Cardiac fibroblast (primary cell): ENCODE measurements at places on chromosomes 4 and X.

- no peak for DNase-seq
Measured at GRCh38 chr4:111793433-111794091, 351.7 kb upstream of the FAM241A start.

DNA sequence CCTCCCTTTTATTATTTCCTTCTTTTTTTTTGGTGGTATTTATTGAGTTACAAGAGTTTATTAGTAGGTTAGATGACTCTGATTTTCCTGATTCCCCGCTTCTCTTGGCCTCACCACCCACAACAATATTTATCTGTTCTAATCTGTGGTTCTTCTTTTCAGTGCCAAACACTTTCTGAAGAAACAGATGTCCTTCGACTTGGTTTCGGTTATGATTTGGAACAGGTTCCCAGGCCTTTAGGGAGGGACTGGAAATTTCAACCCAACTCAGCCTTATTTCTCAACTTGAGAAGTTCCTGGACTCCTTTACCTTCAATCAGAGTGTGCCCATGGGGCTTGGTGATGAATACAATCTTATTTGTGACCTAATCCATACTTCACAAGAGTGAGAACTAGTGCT lies 108.1 kb downstream of the UCHL1 start:
- DNase-seq: no peak

GRCh38 chr4:5755679-5756078 lies 44.7 kb downstream of the EVC start:
- DNase-seq: no peak

DNA sequence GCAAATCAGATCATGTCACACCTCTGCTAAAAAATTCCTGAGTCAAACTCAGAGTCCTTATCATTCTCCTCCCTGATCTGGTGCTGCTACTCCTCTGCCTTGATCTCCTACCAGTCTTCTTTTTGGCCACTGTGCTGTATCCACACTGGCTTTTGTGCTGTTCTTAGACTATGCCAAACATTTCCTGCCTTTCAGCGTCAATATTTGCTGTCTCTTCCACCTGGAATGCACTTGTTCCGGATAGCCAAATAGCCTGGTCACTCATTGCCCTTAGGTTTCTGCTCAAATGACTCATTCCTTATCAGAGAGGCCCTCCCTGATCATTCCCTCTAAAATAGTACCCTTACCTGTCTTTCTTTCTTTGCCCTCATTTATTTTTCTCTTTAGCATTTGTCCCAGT lies 24.4 kb upstream of the RP2 start:
- DNase-seq: no peak

DNA sequence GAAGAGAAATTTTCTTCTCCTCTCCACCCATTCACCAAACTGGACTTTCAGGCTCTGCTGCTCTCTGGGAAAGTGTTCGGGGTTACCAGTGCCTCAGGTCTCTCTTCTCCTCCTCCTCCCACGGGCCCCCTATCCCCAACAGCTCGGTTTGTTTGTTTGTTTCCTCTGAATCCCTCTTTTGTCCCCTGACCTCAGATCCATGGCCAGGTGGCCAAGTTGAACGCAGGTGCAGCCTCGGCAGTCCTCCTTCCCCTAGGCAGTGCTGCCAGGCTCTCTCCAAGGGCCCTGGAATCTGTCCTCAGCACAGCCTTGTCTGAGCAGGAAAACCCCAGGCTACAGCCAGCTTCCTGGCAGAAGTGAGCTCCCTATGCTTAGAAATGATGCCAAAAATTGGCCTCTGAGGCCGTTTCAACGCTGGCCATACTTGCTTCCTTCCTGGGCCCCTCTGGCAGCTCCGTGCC lies 60.0 kb downstream of the FHDC1 start:
- peak; percentile 24 for DNase-seq

GRCh38 chr4:11487868-11488544 lies 59.3 kb upstream of the HS3ST1 start:
- DNase-seq: no peak

- DNase-seq: no peak
Measured at GRCh38 chr4:79210636-79211049, 115.2 kb downstream of the NAA11 start.

GRCh38 chr4:147049946-147050345 lies 104.3 kb upstream of the TTC29 start:
- no peak for DNase-seq

GRCh38 chr4:134848681-134849080 lies 647.1 kb upstream of the PABPC4L start:
- DNase-seq: no peak

- no peak for DNase-seq
Measured at GRCh38 chr4:149838036-149838435, 22.4 kb upstream of the IQCM start.

DNA sequence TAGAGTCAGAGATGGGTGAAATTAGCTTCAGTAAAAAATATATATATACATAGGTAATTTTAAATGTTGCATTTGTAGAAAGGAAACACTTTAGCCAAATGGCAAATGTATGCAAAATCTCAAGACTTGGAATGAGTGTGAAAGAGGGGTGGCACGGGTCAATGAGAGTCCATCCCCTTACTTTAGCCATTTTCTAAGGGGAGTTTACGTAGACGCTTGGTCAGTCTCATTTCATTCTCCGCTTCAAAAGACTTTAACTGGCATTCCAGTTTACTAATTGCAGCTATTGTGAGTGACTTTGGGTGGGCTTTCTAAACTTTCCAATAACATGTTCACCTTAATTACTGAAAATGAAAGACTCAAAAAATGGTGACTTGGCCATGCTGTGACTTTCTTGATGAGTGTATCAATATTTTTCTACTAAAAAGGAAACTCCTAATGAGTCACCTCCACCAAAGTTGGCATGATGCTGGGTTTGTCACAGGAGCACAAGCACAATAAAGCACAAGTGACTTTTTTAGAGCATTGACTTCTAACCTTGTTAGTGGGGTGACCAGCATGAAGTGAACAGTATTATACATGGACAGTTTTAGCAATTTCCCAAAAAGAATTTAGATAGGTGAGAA lies 356.0 kb upstream of the RASGEF1B start:
- DNase-seq: no peak

DNA sequence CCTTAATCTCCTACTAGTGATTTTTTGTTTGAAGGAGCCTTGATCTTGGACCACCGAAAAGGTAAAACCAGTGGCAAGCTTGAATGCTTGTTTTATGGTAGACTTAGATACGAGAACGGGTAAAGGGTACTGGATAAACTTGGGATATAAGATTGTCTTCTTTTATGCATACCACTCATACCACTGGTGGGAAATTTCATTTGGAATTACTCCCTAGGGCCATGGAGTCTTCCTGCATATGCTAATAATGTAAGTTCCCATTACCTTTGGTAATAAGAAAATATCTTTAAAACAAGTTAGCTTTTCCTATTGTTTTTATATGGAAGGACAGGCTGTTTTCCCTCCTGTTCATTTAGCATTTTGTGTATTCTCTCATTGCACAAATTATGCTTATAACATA lies 11.7 kb downstream of the SMARCAD1 start:
- no peak for DNase-seq

GRCh38 chr4:107187091-107187490 lies 151.0 kb upstream of the DKK2 start:
- no peak for DNase-seq

- DNase-seq: no peak
Measured at GRCh38 chr4:795726-796119, 30.2 kb downstream of the CPLX1 start.

- DNase-seq: no peak
Measured at GRCh38 chrX:65601126-65601525, 66.3 kb upstream of the MSN start.

- no peak for DNase-seq
Measured at GRCh38 chr4:182897601-182898478, 19.3 kb downstream of the DCTD start.

- no peak for DNase-seq
Measured at GRCh38 chr4:2734612-2735011, 21.5 kb downstream of the TNIP2 start.

DNA sequence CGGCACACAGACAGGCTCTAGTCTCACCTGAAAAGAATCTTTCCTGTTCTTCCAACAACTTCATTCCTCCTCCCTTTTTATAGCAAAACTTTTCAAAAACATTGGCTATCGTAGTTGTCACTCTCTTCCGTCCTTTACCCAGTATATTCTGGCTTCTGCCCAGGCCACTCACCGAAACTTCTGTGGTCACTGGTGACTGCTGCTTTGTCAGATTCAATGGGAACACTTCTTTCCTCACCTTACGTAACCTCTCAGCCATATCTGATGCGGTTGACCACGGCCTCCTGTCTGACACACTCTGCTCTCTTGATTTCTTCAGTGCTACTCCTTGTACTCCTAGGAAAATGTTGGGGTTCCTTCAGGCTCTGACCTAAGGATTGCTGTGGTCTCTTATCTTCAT lies 9.2 kb upstream of the RNF150 start:
- DNase-seq: peak; percentile 13

GRCh38 chr4:53039741-53040458 lies 177.8 kb downstream of the RASL11B start:
- no peak for DNase-seq

- DNase-seq: no peak
Measured at GRCh38 chr4:126959056-126959745, 673.6 kb upstream of the INTU start.

DNA sequence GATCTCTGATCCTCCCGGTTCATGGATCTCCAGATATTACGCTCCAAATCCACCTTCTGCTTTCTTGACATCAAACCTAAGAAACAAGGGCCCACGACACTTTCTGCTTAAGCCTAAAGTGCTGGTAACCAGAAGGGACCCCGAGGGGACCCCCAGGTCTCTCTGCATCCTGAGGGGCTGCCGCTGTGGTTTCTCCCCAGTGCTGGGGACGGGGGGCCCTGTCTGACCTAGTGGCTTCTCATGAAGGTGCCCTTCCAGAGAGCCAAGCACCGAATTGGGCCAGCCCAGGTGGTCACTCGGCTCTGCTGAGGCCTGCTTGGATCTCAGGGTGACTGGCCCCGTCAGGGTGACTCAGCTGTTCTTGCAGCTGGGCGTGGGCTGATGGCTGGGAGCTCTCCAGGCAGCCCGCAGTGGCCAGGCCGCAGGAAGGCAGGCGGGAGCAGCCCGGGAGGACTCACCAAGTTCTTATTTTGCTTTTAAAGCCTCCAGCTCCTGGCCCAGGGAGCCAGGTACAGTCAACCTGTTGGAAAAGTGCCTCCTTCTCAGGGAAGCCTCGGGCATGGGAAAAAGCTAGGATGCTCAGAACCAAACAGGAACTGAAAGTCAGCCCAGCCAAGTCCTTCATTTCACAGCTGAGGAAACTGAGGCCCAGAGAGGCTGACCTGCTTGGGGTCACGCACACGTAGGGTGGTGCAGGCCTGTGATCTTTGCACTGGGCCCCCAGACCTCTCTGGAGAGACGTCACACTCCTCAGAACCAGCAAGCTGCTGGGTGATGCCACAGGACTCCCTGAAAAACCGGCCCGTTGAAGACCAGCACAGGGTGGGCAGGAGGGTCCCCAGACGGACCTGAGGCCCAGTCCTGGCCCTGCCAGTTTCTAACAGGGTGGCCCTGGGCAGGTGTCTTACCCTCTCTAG lies 16.7 kb downstream of the BLOC1S4 start:
- peak; percentile 93 for DNase-seq

DNA sequence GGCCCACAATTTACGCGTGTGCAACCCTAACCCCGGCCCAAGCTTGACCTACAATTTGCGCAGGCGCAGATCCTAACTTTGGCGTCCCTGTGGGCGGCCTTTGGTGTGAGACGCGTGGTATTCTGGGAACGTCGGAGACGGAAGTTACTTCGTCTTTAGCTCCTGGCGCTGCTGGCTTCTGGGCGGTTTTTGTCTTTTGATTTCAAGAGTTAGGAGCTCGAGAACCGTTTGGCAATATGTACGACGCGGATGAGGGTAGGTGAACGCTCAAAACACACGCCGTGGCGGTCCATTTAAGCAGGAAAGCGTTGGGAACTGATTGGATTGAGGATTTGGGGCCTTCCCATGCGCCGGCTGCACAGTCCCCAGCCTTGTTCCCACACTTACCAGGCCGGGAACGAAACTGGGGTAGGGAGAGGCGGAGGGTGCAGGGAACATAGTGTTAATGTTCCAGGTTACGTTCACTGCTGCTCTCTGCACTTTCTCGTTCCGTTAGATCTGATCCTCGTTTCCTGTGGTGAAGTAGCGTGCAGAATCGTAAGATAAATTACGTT lies at the start of gene POLR2B:
TSS of gene POLR2B (plus strand) at position 147 of the 554 bp plus-strand sequence. CDS start at position 237, 90 bp downstream.
- DNase-seq: peak; percentile 96

DNA sequence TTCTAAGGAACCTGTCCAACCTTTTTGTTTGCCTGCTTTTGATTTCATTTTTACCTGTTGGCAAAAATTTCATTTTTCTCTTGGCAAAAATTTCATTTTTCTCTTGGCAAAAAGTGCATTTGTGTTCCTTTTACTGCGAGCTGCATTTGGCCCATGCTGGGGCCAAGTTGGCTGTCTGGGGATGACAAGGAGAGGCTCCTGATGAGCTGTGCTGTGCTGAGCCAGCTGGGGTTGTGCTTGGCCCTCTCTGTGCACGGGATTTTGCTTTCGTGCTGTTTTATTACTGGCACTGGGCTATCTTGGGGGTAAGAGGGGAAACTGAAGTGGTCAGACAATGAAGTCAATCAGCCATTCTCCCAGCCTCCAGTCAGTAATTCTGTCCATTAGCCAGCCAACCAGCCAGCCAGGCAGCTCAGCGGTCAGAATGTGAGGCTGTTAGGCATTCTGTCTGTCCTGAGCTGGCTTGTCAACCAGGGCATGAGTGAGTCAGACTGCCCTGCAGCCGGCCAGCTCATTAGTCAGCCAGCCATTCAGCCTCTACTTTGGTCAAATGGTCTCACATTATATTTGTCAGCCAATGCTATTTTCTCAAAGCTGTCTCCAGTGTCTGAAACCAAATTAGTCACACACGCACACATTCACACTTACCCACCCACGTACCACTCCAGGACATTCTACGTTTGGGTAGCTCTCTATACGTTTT lies 56.9 kb upstream of the PRPS1 start:
- DNase-seq: peak; percentile 78

DNA sequence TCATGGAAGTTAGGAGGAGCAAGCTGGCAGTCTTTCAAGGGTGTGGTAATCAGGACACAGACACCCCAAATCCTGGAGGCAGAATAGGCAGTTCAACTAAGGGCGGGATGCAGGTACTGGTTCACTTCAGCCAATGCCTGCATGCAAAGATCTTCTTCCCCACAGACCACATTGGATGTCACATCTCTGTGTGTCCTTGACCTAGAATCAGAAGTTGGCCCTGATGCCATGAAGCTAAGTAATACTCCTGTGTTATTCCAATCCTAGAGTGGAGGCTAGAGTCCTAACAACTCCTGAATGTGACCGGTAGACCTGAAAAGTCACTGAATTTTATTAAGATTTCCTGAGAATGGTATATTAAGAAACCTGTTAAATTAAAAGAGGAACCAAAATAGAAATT lies 165.5 kb downstream of the DMD start:
- DNase-seq: no peak
